NCI-H510A (cell line): ENCODE measurements at places on chromosomes 16 and 17.

- peak; percentile 62 for DNase-seq
These were observed 175.3 kb downstream of the UTP18 start for GRCh38 chr17:51435641-51436091.

- no peak for DNase-seq
These were observed 58.3 kb downstream of the RBFOX1 start for GRCh38 chr16:7390974-7391373.

DNA sequence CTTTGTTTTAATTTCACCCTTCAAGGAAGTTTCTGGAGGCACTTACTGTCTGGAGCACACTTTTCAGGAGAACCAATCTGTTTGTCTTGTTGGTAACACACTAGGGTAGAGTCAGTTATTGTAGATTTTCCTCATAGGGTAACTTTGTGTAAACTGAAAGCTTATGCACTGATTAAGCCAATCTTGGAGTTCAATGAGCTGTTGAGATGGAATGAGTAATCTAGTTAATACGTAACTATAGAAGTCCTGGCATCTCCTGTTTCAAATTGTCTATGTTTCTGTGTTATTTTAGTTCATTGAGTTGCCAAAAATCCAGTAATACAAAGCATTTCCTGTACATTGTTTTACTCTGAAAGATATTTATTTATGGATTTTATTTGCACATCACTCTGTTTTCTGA, 111.6 kb upstream of the HAS3 start:
- DNase-seq, result no peak

- no peak for DNase-seq
These were observed 16.1 kb downstream of the CMC2 start for GRCh38 chr16:80990577-80990976.

DNA sequence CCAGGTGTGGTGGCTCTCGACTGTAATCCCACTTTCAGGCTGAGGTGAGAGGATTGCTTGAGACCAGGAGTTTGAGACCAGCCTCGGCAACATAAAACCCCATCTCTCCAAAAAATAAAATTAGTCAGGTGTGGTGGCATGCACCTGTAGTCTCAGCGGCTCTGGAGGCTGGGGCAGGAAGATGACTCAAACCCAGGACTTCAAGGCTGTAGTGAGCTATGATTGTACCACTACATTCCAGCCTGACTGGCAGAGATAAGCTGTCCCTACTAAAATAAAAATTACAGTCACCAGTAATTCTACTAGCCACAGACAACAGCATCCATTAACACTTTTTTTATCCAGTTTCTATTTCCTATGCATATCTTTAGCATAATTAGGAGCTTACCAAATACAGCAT, 176.3 kb downstream of the CPPED1 start:
- no peak for DNase-seq

GRCh38 chr16:72455743-72456659, 284.0 kb upstream of the PMFBP1 start:
- no peak for DNase-seq

- DNase-seq, result no peak
These were observed 119.5 kb downstream of the PMP22 start for GRCh38 chr17:15145621-15146020.

- no peak for DNase-seq
These were observed 53.9 kb upstream of the ENPP7 start for GRCh38 chr17:79676796-79677195.

DNA sequence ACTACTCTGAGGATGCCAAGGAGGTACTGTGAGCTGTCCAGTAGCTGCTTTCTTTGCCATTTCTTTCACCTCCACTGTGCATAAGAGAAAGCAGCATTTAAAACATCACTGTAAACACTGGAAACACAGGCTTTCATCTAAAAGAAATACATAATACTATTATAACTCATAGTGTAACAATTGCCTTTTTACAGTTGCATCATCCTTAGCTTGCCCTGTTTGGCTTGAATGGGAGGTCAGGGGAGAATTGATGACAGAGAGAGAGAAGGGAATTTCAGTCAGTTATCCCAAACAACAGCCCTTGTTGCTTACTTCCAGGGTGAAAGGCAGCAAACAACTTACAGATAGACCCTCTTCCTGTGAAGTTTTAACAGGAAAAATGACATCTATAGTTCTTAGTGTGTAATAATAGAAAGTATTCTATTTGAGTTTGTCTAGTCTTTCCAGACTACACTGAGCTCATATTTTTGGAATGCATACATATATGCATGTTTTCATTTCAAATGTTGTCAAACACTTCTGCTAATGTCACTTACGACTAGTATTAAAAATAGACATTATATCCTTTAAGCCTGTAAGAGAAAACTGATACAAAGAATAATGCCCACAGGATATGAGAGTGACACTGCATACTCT, 71.7 kb upstream of the MTMR4 start:
- DNase-seq, result no peak
